ENCODE measurements at places on chromosomes 16 and 17.

DNA sequence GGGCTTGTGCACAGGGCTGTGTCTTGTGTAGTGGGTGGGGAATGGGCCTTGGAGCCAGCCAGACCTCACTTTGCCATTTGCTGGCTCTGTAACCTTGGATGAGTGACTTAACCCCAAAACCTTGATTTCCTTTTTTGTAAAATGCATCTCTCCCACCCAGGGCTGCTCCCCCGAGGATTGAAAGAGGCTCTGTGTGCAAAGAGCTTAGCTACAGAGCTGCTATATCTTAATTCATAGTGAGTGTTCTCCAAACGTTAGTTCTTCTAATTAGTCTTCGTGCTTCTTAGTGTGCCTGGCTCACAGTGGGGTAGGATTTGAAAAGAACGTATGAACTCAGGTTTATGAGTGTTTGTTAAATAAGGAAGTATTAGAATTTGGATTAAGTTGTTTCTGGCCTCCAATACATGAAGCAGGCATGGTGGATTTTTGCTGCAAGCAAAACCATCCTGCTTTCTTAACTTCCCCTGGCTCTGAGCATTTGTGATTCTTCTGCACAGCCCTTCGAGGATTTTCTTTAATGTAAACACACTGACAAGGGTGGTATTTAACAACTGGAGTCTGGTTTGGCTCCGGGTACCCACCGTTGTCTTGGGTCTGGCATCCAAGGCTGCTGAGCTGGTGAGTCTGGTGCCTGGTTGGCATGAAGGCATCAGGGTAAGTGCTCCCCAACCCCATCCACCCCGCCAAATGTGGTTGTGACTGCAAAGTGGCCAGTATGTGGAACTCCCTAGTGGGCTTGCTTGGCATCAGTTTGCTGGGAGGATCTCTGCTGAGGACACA lies 29.7 kb downstream of the KSR1 start:
- DNase-seq = no peak

GRCh38 chr17:65268832-65269231 lies 131.7 kb downstream of the RGS9 start:
- no peak for DNase-seq

DNA sequence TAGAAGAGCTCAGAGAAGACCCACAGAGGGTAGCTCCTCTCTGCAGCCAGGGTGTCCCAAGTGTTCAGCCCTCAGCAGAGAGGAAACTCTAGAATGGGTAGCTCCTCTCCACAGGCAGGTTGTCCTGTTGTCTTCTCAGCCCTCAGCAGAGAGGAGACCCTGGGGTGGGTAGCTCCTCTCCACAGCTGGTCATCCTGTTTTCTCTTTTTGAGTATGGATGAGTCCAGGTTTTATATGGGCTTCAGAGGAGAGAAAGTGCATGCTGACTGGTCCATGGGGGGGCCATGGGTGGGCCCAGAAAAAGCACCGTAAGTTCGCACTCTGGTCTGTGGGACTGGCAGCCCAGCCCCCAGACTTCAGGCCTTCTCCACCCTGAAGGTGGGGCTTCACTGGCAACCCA lies 48.4 kb downstream of the ESRP2 start:
- no peak for DNase-seq

DNA sequence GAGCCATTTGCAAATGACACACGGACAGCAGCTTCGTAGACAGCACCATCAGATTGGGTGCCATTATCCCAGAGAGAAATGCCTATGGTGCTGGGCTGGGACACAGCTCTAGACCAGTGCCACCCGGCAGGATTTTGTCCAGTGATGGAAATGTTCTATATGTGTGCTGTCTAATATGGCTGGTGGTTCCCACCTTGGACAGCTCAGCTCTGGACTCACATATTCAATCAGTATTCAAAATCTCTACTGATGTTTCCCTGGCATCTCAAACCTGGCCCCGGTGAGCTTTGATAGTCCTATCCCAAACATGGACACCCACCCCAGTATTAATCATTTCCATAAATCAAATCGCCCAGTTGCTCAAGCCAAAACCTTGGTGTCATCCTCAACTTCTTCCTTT lies 23.0 kb downstream of the FA2H start:
- no peak for DNase-seq

GRCh38 chr17:66354981-66355380 lies 52.6 kb downstream of the PRKCA start:
- DNase-seq = no peak

GRCh38 chr16:64754279-64754678 lies 367.6 kb downstream of the CDH11 start:
- DNase-seq = no peak

DNA sequence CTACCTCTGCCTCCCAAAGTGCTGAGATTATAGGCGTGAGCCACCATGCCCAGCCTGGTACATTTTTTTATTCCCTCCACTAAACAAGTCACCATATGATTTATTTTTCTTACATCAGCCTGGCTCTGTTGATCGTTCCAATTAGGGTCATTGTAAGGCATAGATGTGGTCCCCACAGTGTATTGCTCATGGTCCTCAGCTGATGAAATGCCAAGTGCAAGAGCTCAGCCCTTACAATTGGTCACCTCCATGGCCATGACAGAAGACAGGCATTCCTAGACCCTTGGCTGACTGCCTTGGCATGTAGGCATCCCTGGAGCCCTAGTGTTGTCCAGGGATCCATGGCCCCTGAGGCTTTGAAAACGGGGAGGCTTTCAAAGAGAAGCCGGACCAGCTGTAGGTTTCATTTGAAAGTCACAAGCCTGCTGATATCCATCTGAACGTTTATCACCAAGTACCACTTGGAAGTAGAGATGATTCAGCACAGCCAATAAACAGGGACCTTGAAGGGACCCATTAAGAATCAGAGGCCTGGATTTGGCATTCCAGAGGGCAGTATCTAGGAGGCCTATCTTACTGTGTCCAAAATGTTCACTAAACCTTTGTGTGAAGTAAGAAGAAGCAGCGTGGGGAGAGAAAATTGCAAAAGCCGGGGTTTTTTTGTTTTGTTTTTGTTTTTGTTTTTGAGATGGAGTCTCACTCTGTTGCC lies 20.6 kb upstream of the PRKCA start:
- DNase-seq = no peak

DNA sequence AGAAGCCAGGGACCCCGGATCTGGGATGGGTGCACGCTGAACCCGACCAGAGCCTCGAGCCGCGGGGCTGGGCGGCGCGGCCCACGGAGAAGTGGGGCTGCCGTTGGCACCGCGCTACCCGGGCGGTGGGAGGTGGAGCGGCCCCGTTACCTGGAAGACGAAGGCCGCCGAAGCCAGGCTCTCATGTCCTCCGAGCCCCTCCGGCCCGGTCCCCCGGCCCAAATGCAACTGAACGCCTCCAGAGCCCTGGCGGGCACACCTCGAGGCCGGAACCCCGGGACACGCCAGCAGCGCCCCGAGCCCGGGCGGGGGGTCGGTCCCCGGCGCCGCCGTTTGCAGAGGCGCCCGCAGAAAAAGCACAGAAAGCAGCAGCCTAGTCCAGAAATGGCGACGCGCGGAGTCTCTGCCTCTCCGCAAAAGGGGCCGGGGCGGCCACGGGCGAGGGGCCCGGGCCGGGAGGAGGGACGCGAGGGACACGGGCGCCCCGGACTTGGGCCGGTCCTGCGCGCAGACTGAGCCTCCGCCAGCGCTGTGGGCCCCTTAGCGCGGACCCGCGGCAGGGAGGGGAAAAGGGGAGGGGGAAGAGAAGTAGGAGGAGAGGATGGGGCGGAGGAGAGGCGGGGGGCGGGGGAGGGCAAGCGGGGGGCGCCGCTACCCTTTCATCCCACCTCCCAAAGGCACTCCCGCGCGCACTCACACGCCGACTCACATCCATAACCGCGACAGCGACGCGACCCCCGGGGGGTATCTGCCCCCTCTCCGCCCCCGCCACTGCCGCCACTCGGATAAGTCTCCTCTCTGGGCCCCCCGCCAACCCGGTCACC lies 1.4 kb downstream of the AXIN2 start:
- no peak for DNase-seq

DNA sequence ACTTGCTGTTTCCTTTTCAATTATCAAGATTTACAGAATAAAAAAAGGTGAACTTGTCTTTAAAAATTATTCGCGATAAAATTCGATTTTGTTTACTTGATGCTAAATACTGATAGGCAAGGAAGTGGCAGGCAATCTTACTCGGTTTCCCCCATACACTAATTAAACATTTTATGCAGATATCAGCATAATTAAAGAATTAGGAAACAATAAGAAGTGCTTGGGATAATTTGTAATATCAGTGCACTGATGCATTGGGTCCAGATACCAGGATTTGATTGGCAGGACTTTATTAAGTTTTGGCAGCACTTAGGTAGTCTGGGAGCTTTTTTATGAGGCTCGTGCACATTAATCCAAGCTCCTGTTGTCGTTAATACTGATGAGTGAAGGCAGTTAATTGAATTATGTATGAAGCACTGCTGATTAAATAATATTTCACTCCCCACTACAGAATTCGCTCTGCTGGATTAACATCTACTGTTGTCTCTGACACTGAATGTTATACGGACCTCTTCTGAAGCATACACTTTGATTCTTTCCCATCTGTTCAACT lies 165.6 kb downstream of the CA10 start:
- no peak for DNase-seq
